ENCODE measurements at places on chromosomes 11 and 22.

DNA sequence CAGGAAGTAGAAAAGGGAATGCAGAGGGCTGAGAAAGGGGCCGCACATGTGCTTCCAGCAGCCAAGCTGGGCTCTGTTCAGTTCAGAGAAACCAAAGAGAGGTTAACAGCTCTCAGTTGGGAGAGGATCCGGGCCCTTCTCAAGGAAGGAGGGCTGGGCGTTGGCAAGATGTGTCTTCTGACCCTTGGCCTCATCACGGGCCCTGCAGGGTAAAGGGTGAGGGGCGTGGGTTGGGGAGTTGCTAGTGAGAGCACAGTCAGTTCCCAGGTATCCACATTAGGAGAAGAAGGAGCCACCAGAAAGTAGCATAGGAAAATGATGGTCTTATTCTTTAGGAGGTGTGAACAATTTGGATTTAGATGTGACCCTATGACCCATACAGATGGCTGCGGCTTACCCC is 73.0 kb downstream of the OSBP2 start:
- no peak for DNase-seq

GRCh38 chr11:83823461-83824025 is 537.4 kb upstream of the CCDC90B start:
- DNase-seq = no peak

DNA sequence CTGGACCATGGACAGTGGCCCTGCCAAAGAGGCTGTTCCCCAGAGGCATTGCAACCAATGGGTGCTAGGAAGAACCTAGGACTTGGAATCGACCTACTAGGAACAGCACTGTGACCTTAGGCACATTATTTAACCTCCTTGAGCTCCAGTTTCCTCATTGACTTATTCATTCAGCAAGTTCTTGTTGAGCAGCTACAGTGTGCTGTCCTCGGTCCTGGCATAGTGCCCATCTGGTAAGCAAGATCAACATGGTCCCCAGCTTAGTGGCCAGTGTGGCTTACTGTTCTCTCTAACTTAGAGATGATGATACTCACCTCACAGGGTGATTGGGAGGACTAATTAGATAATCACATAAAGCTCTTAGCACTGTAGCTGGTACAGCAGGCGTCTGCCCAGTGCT is 8.2 kb downstream of the ABCG4 start:
- no peak for DNase-seq

DNA sequence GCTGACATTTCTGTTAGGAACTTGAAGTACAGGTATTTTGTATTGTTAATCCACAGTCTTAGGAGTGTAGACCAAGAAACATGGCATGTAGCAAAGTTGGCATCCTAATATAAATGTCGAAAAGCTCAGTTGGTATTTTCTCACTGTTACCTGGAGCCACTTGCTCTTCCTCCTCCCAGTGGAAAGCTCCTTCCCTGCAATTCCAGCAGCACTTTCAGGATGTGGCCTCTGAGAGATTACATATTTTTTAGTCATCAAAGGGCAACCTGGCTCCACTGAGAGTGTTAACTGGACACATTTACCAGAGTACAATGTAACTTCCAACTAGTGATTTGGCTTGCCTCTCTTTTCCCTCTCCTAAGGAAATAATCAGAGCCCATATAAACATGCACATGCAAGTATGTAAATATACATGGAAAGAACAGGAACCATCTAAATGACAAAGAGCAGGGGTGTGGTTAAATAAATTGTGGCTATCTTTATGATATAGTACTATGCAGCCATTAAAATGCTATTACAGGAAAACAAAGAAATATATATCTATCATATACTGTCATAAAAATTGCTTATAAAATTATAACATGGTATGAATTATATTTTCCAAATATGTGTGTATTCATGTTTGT is 14.3 kb upstream of the EED start:
- DNase-seq = no peak

DNA sequence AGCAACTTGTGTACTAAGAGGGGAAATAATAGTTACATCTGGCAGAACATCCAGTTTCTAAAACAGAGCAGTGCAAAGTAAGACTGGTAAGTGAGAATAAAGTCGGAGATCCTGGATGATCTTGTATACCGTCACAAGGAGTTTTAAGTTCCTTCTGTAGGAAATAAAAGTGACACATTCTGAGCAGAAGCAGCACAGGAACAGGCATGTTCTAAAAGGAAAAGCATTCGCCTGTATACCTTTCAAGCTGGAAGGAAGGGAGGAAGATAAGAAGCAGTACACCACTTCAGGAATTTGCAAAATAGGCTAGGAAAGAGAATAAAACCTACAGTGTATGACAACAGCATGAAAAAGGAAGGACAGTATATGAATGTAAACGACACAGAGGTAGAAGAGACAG is 106.2 kb upstream of the TP53AIP1 start:
- DNase-seq = no peak

- no peak for DNase-seq
Measured at GRCh38 chr11:16959602-16960001, 54.6 kb downstream of the PLEKHA7 start.

DNA sequence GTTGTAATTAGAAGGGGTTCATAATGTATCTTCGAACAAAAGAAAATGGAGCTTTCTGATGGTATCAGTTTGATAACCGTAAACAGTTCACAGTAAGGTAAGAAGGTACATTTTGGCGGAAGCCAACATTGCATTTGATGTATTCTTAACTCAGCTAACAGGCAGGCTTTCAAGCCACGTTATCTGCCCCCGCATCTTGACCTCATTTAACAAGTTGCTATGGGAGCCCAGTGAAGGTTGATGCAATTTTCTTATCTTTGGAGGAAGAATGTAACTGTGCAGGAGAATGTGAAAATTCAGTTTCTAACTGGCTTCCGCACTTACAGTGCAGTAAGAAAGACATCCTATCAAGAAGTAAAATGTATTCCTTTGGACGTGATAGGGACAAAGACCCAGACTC is 110.6 kb downstream of the ETS1 start:
- DNase-seq = no peak

GRCh38 chr11:4700436-4700820 is 2.8 kb upstream of the OR51E2 start:
- no peak for DNase-seq

GRCh38 chr11:85886089-85887056 is 31.2 kb downstream of the CCDC83 start:
- DNase-seq = no peak

- DNase-seq = no peak
Measured at GRCh38 chr22:28647216-28647615, 32.4 kb downstream of the TTC28 start.

- DNase-seq = no peak
Measured at GRCh38 chr22:31739795-31740201, 10.1 kb downstream of the PRR14L start.

DNA sequence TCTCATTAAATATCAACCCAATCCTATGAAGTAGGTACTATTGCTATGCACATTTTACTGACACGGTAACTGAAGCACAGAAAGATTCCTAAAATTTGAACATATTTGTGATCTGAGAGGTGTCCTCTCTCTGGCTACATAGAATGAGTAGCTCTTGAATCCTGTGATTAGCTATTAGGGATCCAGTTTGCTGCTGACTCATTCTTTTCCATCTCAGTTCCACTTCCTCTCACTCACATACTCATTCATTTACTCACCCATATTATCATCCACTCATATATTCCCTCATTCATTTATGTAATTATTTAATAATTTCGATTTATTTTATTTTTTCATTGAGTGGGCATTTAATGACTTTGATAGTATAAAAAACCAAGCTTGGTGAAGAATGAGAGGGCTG is 42.7 kb downstream of the OR5B17 start:
- DNase-seq = no peak

GRCh38 chr22:17972385-17973191 is 51.8 kb downstream of the MICAL3 start:
- DNase-seq = peak; percentile 4

DNA sequence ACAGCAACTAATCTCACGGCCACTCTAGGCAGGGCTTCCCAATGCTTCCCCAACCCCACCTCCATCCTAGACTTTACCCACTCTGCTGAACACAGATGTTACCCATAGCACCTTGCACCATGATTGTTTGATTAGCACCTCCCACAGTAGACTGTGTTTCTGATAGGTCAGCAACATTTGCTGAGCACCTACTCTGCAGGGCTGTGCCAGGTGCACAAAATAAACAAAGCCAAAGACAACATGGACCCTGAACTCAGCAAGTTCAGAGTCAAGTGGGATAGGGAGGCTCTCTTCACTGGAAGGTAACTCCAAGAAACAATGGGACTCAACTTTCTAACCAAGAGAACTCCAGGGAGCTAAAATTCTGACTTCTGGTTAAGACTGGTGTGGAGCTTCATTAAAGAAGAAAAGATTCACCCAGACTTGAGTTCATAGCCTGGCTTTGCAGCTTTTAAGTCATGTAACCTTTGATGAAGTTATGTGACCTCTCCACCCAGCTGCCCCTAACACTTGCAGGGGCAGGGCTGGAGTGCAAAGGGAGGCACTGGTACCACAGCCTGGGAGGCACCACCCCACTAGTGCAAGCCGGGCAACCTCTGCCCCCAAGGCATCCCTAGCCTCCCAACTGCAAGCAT is 6.7 kb upstream of the RTN4RL2 start:
- DNase-seq = no peak

- no peak for DNase-seq
Measured at GRCh38 chr11:35811783-35812182, 132.1 kb upstream of the LDLRAD3 start.

DNA sequence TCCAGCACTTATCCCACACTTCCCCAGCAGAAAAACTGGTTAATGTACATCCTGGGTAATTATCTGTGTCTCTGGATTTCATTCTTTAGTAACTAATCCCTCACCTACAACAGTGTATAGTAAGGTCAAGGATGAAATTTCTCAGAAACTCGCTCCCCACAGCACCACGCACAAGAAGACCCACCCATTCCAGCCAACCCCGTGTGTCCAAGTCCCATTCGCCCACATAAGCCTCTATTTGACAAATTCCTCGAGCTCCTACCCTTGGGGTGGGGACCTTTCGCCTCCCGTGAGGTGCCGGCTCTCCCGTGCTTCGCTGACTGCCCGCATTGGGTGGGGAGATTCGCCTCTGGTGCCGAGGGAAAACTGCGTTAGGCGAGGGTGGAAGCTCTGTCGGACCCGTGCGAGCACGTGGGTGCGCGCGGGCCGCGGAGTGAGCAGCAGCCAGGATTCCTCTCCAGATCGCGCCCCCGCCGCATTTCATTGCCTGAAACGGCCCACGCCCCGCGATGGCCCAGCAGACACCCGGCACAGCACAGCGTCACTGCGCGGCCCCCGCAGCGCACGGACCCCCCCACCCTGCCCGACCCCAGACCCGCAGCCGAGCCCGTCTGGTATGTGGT is 866 bp downstream of the EXPH5 start:
- peak; percentile 53 for DNase-seq

- DNase-seq = no peak
Measured at GRCh38 chr11:84887055-84887629, 740.0 kb downstream of the DLG2 start.

GRCh38 chr11:33540946-33541915 is 159.4 kb downstream of the C11orf91 start:
- DNase-seq = no peak

DNA sequence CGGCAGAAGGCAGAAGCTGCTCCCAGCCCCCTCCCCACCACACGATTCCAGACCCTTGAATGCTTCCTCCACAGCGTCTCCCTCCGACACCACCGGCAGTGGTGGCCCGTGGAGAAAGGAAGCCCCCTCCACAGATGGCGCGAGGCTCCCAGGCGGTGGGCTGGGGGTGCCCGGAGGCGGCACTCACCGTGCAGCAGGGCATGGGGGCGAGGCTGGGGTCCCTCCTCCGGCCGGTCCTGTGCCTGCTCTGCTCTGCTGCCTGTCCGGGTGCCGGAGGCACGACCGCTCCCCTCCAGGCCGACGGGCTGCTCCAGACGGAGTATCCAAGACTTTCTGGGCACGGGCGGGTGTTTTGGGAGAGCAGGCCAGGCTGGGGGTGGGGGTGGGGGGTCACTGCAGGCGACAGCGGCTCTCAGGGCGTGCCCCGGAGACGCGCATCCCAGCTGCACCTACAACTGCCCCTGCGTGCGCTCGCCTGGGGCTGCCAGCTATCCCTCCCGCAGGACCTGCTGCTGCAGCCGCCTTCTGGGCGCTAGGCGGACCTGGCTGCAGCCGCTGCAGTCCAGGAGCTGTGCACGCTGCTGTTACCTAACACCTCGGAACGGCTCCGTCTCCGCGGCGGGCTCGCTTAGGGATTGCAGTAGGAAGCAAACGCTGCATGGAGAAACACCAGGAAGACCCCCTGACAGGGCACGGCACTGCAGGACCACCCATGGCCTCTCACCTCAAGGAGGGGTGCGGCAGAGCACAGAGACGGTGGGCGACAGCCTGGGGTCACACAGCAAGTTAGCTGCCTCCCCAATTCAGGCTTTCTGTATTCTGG is 15.2 kb downstream of the MRGPRG start:
- peak; percentile 18 for DNase-seq

GRCh38 chr22:27794226-27794625 is 7.3 kb downstream of the MN1 start:
- no peak for DNase-seq

- no peak for DNase-seq
Measured at GRCh38 chr11:59779487-59779886, 24.3 kb downstream of the STX3 start.

GRCh38 chr22:41951898-41952474 is at the start of gene SMIM45:
TSS of gene SMIM45 (plus strand) at chr22:41952150.
- DNase-seq = no peak

DNA sequence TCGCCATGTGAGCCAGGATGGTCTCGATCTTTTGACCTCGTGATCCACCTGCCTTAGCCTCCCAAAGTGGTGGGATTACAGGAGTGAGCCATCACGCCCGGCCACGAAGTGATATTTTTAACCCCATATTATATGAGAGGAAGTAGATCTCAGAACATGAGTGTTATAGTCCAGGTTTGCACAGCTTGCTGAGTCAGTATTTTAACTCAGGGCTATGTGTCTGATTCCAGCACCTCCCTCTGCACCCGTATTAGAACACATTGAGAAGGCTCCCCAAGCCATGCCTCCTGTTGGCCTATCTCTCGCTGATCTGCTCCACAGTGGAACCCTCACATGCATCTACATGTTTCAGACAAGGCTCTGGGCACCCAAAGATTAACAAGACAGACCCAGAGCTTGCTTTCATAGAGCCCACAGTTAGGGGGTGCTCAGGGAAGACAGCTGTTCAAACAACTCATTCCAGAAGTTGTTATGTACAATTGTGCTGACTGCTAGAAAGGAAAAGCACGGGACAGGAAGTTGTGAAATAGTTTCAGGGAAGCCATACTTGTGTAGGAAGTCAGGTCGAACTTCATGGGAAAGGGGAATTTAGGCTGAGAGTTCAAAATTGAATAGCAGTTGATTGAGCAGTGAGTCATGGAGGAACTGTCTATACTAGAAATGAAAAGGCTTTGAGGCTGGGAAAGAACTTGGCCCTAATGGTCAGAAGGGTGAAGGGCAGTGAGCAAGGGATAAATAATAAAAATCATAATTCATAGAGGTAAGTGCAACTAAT is 49.3 kb upstream of the CLPB start:
- DNase-seq = no peak

GRCh38 chr22:27226666-27227065 is 569.3 kb downstream of the MIAT start:
- DNase-seq = no peak
